ENCODE measurements at places on chromosomes 4 and X.

- no peak for DNase-seq
Observed at GRCh38 chrX:9131066-9131465, 97.1 kb upstream of the FAM9B start.

GRCh38 chr4:186347743-186348142, 81.8 kb downstream of the F11 start:
- DNase-seq: no peak

DNA sequence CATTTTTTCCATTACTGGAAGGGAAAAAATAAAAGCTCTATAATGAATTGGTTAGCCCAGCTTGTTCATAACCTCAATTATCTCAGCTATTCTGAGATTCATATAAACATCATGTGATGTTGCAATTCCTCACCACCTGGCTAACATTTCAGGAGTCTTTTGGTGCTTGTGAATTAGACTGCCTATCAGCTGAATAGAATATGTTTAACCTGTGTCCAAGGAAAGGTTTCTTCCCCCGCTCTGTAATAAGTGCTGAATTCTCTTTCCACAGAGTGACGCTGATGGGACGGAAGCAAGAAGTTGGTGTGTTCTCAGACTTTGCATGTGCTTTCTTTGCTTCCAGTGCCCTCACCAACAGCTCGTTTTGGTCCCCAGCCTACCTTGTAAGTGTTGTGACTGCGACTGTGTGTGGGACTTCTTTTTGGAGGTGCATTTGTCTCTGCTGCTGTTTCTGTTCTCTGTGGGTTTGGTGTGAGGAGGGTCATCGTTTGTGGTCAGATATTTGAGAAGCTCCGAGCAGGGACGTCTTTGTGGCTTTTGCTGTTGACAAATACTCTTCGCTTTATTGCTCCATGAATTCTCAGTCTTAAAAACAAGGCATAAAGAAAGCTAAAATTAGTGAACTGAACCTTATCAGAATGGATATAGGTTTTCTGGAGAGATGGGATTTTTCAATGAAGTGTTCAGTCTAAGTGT, 61.7 kb downstream of the PPARGC1A start:
- DNase-seq: no peak

GRCh38 chr4:172881645-172882044, 287.0 kb upstream of the GALNT7 start:
- DNase-seq: no peak

DNA sequence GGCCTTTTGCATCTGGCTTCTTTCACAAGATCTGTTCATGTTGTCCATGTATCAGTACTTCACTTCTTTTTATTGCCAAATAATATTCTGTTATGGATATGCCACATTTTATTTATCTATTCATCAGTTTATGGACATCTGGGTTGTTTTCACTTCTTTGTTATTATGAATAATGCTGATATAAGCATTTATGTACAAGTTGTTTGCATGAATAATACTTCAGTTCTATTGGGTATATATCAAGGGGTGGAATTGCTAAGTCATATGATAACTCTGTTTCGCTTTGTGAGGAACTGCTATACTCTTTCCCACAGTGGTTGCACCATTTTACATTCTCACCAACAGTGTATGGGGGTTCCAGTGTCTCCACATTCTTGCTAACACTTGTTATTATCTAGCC, 190.4 kb downstream of the RBMX2 start:
- no peak for DNase-seq

- DNase-seq: no peak
Observed at GRCh38 chr4:14667624-14668151, 334.6 kb upstream of the CPEB2 start.

- DNase-seq: no peak
Observed at GRCh38 chrX:13082206-13083065, 38.0 kb upstream of the FAM9C start.

- no peak for DNase-seq
Observed at GRCh38 chr4:98630737-98631454, 27.5 kb downstream of the TSPAN5 start.

DNA sequence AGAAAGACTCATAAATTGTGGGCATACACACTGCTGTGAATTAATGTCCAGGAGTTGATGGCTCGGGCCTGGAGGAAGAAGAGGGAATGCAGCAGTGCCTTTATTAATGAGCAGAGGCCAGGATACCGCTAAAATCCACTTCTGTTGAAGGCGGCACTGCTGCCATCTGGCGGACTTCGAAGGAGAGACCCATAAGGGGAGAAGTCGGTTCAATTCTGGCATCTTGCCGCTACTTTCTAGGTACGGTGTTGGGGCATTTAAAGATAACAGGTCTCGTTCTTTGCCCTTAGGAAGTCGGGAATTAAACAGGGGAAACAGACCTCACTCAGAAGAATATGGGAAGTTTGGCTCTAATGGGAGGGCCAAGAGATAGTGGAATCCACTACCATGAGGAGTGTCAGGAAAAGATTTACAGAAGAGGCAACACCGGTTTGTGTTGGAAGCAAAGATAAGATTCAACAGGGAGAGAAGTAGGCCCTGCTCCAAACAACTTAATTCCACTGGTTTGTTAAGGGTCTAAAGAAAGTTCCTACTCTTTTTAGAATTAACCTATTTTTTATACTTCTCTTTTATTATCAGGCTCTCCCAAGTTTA, 133.6 kb upstream of the GIMD1 start:
- peak; percentile 54 for DNase-seq

GRCh38 chrX:39560271-39560670, 537.5 kb downstream of the BCOR start:
- no peak for DNase-seq

DNA sequence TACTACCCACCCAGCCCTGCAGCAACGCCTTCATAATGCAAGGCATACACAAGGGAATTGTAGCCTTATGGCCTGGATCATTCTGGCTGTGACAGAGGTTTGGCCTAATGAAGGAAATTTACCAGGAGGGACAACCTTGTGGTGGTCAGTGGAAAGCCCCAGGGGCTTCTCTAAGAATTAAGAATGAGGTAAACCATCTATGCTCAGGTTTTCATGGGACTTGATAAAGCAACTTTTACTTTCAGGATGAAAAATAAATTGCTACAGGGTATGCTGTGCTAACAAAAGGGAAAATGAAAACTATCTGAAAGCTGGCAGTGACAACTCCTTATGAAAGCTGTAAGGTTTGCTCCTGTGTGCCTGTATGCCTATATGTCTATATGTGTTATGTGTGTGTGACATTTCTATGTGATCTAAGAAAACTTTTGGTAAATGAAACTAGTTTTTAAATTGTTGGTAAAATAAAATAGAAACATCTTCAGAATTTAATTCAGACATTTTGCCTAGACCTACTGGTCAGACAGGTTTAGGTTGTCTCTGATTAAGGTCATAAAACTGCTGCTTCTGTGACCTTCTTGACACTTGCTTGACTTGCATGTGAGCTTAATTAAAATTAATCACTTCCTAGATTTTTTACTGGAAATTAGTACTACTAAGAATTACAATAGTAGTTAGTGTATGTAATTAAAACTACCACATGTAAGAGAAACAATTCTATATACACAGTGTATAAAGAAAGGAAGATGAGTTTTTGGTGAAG, 19.9 kb upstream of the TXK start:
- no peak for DNase-seq

- no peak for DNase-seq
Observed at GRCh38 chrX:46722742-46723568, 36.0 kb downstream of the SLC9A7 start.

DNA sequence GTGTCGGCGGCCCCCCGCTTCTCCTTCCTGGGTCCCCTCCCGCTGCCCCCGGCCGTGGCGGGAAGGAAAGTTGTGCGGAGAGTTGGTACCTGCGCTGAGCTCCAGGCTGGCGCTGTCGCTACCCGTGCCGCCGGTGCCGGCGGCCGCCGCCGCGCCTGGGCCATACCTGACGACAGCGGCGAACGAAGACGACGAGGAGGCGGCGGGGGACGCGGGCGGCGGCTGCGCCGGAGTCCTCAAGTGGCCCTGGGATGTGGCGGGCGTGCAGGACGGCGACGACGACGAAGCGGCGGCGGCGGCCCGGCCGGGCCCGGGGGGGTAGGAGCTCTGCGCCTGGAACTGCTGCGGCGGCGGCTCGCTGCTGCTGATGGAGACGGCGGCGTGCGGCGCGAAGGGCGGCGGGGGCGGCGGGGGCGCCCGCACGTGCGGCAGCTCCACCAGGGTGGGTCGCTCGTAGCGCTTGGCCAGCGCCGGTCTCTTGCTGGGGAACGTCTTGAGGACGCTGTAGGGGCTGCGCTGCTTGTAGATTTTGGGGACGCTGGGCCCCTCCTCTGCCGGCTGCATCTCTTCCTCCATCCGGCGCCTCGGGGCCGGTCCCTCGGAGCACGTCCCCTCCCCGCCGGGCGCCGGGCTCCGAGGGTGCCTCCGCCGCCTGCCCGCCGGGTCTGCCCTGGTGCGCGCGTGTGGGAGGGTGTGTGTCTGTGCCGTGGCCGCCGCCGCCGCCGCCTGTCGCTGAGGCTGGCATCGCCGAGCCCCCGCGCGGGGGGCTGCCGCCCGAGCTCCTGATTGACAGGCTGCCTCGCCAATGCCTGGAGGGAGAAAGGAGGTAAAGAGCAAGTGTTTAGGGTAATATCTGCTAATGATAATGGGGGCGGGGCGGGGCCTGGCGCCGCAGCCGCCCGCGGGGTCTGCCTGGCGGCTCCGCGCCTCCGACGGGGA, 618 bp downstream of the BEND4 start:
- no peak for DNase-seq

DNA sequence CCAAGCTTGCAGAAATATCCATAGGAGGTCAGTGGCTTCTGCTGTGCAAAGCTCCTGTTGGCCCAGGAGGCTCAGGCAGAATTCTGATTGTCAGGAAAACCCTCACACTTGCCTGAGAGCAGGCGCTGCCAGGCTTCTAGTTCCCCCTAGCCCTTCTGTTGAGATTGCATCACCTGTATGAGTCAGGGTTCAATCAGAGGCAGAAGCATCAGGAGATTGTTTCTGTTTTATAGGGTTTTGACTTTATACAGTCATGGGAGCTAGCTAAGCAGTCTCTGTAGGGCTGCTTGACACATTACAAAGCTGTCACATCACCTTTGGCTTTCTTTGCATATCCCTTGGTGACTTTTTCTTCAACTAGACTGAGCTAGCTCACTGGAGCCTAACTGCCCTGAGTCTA, 27.8 kb downstream of the DIPK2B start:
- no peak for DNase-seq

- DNase-seq: no peak
Observed at GRCh38 chr4:12580787-12581186, 903.4 kb downstream of the RAB28 start.

DNA sequence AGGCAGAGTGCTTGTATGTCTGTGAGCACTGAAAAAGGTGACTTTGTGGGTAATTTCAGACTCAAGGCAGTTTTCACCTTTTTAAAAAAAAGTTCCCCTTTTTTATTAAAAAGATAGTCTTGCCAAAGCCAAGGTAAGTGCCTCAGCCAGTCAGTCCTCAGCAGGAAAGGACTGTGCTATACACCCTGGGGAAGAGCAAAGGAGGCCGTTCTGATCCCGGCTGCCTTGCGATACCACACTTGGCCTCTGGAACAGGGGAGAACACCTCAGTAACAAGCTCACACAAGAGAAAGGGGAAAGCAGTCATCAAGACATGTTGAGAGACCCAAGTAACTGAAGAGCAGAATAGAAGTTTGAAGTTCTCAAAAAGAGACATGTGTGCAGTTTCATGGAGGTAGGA, 541.7 kb downstream of the BCOR start:
- no peak for DNase-seq

- DNase-seq: no peak
Observed at GRCh38 chr4:150150629-150151062, 72.4 kb downstream of the DCLK2 start.

DNA sequence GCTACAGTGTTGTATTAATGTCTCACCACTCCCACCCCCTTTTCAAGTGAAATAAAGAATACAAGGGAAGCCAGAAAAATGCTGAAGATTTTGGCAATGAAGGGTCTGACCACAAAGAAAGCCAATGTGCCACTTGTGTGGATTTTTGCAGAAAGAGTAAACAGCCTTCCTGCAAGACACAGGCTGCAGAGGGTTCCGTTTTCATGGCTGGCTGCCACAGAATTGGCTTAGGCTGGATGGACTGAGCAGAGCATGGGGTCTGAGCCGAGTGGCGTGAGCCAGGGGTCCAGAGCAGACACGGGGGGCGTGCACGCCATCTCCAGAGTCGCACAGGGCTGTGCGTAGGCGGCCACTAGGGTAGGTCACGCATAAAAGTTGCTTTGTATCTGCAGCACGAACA, 69.2 kb downstream of the MTNR1A start:
- DNase-seq: no peak

DNA sequence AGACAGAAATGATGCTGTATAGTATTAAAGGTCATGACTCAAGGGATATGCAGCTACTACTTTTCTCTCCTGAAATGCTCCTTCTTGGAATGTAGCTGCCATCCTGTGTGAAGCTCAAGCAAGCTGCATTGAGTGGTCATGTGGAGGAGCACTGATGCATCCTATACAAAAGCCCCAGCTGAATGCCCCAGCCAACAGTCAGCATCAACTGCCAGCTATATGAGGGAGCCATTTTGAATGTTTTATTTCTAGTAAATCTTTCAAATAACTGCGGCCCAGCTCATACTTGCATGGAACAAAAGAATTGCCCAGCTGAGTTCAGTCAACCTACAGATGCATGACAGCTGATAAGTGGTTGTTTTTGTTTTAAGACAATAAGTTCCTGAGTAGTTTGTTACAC, 165.0 kb upstream of the GEMIN8 start:
- DNase-seq: no peak

DNA sequence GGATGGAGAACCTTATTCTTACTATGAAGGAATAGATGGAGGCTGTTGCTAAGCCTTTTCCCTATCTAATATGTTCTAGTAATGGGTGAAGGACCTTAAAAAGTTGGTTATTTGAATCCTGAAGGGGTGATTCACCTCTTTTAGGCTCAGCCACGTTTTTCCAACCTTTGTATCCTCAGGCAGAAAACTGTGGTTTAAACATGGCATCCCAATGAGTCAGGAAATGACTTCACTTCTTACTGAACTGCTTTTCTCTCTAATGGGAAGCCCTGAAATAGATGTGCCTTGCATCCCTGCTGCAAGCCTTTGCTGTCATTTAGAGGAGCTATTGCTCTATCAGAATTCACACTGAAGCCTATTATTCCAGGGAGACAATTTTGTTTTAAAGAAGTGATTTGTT, 191.0 kb upstream of the ARX start:
- DNase-seq: no peak

- no peak for DNase-seq
Observed at GRCh38 chrX:149962859-149963757, 24.8 kb upstream of the EOLA2 start.

DNA sequence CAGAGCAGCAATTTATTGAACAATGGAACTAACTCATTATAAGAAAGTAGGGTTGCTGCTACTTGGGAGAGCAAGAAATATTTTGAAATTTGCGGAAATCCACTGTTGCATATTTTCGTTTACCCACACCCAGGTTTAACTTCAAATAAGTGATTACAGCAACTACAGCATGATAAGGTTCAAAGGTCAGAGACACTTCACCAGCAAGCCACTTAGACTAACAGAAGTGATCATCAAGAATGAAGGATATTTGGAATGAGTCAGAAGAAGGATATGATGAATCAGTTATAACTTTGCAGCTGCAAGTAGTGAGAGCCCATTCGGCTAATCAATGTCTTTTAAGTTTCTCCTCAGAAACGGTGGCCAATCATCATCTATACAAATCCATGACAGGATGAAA, 199.3 kb downstream of the TMA16 start:
- no peak for DNase-seq

Data from aorta (tissue), 5 donors.